ENCODE measurements at places on chromosomes 2 and 18.

GRCh38 chr2:72954376-72955227 lies 37.3 kb downstream of the EMX1 start:
- DNase-seq = no peak

DNA sequence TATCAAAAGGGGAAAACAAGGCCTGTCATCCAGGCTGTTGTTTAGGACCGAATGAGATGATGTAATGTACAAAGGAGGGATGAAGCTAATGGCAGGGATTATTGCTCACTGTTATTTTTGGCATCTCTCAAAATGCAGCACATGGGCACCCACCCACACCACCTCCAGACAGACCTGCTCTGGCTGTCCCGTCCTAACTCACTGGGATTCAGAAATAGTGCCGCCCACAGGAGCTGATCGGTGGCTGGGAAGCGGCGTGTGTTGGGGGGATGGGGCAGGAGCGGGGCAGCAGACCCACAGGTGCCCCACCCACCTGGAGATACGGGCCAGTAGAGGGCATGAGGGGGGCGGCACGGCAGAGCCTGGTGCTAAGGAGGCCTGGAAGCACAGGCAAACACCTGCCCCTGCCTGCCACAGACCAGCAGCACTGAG lies 52.2 kb downstream of the CRACDL start:
- DNase-seq = no peak

GRCh38 chr18:75086494-75087034 lies 122.4 kb downstream of the PTGR3 start:
- no peak for DNase-seq

DNA sequence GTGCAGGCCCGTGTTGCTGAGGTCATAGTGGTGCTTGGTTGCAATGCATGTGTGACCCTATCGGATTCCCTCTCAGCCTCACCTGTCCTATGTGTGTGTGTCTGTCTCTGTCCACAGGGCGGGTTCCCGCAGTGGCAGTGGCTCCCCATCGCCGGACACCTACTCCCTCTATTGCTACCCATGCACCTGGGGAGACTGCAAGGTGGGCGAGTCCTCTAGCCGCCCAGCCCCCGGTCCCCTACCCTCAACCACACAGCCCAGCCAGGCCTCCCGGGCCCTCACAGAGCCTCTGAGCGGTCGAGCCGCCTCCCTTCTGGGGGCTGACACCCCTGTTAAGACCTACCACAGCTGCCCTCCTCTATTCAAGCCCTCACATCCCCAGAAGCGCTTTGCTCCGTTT lies 14.2 kb downstream of the GAREM2 start:
- DNase-seq = no peak

DNA sequence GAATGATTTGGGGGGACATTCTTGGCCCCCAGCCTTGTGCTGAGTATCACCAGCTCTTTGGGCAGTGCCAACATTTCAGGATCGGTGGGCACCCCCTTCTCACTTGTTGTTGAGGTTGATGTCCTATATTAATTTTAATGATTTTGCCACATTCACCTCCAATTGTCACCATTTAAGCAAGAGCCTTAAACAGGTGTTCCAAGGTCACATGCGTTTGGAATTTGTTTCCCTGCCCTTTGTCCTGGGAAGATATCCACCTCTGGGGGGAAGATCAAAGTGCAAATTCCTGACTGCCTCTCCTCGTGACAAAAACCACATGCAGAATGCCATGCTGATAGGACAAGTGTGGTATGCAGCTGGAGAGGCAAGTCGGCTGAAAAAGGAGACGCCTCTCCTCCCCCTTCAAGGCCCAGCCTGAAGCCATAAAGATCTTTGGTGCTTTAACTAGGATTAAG lies 72.5 kb upstream of the ID2 start:
- no peak for DNase-seq

- DNase-seq = no peak
Observed at GRCh38 chr2:58484221-58484620, 243.1 kb upstream of the FANCL start.

GRCh38 chr2:232516551-232516950 lies 3.6 kb upstream of the PRSS56 start:
- DNase-seq = no peak

DNA sequence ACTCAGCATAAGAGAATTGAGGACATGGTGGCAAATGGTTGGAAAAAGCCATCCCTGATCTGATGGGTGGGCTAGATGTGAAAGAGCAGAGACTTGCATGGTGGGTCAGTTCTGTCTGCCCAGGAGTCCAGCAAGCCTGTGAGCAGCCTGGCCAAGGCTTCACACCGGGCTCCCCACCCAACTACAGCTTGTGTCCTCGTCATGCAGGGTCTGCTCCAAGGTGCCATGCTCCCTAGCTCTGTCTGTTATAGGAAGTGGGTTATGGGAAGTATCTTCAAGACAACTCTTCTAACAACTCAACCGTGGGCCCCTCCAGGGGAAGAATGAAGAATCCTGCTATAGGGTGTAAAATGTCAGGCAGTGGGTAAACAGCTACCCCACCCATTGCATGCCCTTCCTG lies 97.4 kb downstream of the ADD2 start:
- no peak for DNase-seq

- no peak for DNase-seq
Observed at GRCh38 chr2:149087751-149088150, 49.3 kb downstream of the LYPD6B start.

GRCh38 chr2:164456619-164457018 lies 164.7 kb downstream of the GRB14 start:
- DNase-seq = no peak

- no peak for DNase-seq
Observed at GRCh38 chr18:57780318-57780705, 22.8 kb downstream of the ATP8B1 start.

DNA sequence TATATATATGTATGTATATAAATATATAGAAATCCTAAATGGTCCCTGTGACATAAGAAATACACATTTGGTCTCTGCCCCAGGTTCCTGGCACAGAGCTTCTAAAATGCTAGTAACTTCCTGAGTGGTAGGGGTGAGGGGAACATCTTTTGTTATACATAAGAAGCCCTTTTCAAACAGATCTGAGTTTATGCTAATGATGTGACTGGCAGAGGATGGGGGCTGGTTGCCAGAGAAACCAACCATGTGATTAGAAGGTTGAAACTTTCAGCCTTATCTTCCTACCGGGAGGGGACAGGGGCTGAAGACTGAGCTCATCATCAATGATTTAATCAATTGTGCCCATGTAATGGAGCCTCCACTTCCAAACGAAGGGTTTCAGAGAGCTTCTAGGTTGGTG lies 16.3 kb downstream of the MFSD2B start:
- DNase-seq = no peak

- no peak for DNase-seq
Observed at GRCh38 chr2:70779491-70779890, 11.0 kb downstream of the FIGLA start.

GRCh38 chr2:113739849-113740248 lies 16.6 kb downstream of the SLC35F5 start:
- DNase-seq = no peak

- no peak for DNase-seq
Observed at GRCh38 chr2:200640901-200641300, 55.1 kb downstream of the AOX1 start.

DNA sequence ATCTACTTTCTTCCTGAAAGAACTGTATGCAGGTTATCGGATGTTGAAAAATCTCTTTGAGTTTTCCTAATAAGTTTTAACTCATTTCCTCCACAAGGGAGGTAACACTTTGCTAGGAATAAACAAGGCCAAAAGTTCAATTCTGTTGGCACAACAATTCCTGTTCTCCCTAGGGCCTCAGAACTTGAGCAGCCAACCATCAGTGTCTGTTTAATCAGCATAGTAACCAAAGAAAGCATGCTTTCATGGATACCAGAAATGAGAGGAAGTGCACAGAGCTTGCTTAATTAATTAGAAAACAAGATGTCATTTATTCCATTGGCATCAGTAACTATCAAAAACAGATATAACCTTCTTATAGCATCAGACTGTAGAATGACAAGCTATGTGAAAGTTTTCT lies 503.2 kb upstream of the CNTNAP5 start:
- no peak for DNase-seq

DNA sequence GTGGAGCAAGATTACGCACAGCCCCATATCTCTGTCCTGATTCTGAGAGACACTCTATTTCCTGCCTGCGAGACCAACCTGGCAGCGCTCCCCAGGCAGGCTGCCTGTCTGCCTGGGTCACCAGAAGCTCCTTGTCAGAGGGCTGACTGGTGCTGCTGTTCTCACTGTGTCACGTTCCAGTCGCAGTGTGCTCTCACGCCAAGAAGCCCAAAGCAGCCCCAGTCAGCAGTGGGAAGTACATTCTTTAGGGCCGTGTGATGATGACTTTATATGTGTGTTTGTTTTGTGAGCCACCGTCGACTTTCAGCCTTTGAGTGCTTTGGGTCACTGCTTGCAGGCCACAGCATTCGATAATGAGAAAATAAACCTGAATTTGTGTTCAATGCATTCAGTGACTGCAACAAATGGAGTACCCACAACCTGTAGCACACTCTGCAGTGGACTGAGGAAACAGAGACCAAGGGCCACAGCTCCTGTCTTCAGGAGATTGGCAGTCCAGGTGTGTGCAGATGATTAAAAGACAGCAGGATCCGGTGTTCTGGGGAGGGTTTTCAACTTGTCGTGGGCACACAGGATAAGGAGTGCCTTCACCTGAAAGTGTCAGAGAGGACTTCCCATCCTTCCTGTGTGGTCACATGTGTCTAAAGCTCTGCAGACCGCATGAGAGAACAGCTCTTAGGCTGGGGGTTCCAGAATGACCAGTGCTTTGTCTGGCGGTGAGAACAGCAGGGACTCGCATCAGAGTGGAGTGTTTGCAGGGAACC lies 4.8 kb downstream of the TNFRSF11A start:
- no peak for DNase-seq

DNA sequence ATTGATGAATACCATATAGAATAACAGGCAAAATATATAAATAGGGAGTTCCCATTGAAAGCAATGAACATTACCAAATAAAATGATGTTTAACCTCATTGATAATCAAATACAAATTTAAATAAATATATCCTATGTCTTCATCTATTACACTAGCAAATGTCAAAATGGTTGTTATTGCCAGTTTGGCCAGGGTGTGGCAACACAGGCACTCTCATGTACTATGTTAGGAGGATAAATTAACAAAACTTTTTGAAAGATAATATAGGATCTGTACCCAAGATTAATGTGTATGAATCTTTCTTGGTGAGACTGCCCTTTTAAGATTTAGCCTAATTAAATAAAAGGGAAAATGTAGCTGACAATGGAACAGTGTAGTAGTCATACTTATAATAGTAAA lies 659.3 kb downstream of the ERBB4 start:
- DNase-seq = no peak

DNA sequence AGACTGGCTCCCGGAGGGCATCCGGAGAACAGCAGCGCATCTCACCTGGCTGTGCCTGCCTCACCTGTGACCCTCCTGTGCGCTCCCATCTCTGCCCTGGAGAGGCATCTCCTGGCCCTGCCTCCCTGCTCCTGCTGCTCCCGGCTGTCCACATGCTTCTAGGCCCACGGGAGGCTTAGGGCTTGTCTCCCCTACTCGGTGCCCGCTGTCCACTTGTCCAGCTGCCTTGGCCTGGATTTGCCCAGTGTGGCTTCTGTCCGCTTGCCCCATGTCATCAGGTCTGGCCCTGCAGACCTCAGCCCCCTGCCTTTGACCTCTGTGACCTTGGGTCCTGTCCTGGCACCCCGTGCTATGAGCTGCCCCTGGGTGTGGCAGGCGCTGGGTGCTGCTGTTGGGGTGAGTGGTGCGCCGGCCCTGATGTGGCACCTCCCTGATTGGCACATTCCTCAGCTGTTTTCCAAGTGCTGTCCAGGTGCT lies 4.5 kb downstream of the BOK start:
- DNase-seq = no peak

- DNase-seq = no peak
Observed at GRCh38 chr2:26628561-26629345, 12.4 kb downstream of the CIB4 start.

- DNase-seq = no peak
Observed at GRCh38 chr2:56510610-56511009, 326.8 kb downstream of the CCDC85A start.

DNA sequence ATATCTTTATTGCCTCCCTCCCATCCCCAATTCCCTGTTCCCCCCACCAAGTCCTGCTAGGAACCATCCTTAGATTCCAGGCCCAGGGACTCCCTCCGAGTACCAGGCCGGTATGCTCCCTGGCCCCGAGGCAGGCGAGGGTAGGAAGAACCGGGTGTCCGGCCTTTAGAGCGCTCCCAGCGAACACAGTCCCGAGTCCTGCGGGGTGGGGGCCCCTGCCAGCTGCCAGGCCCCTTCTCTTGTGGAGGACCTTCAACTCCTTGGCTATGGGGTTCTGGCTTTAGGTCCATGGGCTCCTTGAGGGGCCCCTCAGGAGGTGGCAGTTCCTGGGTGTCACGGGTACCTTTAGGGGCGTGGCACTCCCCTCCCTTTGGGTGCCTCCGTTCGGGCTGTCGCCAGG lies 4.4 kb downstream of the BCS1L start:
- DNase-seq = no peak

GRCh38 chr2:38152035-38152434 lies 76.1 kb upstream of the CYP1B1 start:
- DNase-seq = no peak

GRCh38 chr2:156896294-156896693 lies 361.2 kb upstream of the GALNT5 start:
- DNase-seq = no peak

GRCh38 chr2:235162082-235162836 lies 210.4 kb downstream of the SH3BP4 start:
- no peak for DNase-seq

GRCh38 chr2:148517822-148518221 lies 126.7 kb upstream of the EPC2 start:
- no peak for DNase-seq
